Thymus (tissue), 14 donors: ENCODE measurements at places on chromosomes 2 and 18. TPM values are rescaled to one million over a fixed set of nuclear protein-coding genes. Genes with fewer than 3 reads are reported as not detected.

ERMN gene
- 0.71 TPM for total RNA-seq

EPAS1 gene
- 3.1 TPM for total RNA-seq

TMEM178A gene
- 0.66 TPM for total RNA-seq

NTSR2 gene
- not detected for total RNA-seq

CEBPZOS gene
- 23.2 TPM for total RNA-seq

HOXD3 gene
- total RNA-seq = 0.28 TPM

CMPK2 gene
- total RNA-seq = 27.2 TPM

DNA sequence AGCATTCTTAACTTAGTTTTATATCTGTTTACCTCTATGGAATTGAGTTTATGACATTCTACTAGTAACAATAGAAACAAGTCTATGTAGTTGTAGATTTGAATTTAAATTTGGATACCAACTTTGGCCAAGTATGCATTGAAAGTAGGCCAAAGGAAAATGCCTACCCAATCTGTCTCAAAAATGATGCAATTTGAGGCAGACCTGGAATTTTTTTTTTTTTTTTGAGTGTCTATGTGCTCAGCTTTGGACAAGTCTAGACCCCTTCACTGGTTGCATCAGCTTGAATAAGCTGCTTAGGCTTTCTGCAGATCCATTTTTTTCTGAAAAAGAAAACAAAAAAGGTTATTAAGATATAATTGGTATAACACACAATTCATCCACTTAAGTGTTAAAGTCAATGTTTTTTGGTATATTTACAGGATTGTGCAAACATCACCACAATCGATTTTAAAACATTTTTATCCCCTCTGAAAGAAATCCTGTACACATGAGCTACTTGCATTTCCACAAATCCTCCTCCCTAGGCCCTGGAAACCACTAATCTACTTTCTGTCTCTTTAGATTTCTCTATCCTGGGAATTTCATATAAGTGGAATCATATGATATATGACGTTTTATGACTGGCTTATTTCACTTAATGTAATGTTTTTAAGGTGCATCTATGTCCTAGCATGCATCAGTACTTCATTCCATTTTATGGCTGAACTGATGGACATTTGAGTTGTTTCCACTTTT is 185.1 kb upstream of the CCDC68 start:
- H3K27ac ChIP-seq = no peak overlapping the region
- no peak overlapping the region for H3K4me3 ChIP-seq
- H3K4me1 ChIP-seq = no peaks in the 10 kb centered on the region
- no peaks in the 10 kb centered on the region for H3K36me3 ChIP-seq

DNA sequence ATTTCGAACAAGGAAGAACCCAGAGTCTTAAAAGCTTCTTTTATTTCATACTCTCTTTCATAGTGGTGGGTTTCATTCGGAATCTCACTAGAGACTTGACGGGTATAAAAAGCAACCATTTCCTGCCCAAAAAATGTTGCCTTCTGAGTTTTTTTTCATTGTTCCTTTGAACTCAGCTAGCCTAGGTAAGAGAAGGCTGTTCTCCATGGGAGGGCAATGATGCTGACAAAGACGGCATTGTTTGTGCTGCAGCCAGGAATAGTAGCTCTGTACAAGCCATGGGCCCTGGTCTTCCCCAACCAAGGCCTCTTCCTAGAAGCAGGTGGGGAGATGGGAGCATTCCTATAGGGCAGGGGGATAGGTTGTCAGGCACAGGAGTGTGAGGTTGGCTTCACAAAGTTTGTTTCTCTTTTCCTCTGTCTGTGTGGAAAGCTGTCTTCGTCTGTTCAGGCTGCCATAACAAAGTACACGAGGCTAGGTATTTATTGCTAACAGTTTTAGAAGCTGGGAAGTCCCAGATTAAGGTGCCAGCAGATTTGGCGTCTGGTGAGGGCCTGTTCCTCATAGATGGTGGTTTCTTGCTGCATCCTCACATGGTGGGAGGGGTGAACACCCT is 405.1 kb downstream of the NBAS start:
- H3K4me1 ChIP-seq = peaks cover 29% of the 10 kb centered on the region
- H3K4me3 ChIP-seq = no peak overlapping the region
- H3K27me3 ChIP-seq = no peaks in the 10 kb centered on the region
- no peaks in the 10 kb centered on the region for H3K36me3 ChIP-seq

DNA sequence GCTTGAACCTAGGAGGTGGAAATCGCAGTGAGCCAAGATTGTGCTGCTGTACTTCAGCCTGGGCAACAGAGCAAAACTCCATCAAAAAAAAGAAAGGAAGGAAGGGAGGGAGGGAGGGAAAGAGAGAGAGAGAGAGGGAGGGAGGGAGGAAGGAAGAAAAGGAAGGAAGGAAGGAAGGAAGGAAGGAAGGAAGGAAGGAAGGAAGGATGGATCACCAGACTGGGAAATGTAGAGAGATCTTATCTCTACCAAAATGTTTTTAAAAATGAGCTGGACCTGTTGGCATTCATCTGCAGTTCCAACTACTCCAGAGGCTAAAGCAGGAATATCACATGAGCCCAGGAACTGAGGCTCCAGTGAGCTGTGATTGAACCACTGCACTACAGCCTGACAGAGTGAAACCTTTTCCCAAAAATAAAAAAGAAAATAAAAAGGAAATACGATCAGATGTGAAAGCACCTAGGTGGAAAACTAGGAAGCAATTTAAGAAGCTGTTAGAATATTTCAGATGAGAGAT is 239.4 kb downstream of the CDH7 start:
- no peaks in the 10 kb centered on the region for H3K27me3 ChIP-seq
- H3K4me3 ChIP-seq = no peak overlapping the region
- no peaks in the 10 kb centered on the region for H3K36me3 ChIP-seq
- no peak for DNase-seq
- no peaks in the 10 kb centered on the region for H3K4me1 ChIP-seq

- H3K36me3 ChIP-seq = peaks cover 2% of the 10 kb centered on the region
- H3K27ac ChIP-seq = peak overlapping the region; percentile 85
- H3K4me3 ChIP-seq = peak overlapping the region; percentile 89
- no peak for DNase-seq
- H3K4me1 ChIP-seq = peaks cover 11% of the 10 kb centered on the region
Observed at GRCh38 chr2:196167666-196168065, 3.7 kb downstream of the STK17B start.

GRCh38 chr2:209663139-209663538 is 108.5 kb upstream of the UNC80 start:
- H3K27ac ChIP-seq = no peak overlapping the region
- H3K4me1 ChIP-seq = no peaks in the 10 kb centered on the region
- DNase-seq = no peak
- no peak overlapping the region for H3K4me3 ChIP-seq
- no peaks in the 10 kb centered on the region for H3K36me3 ChIP-seq

GRCh38 chr2:7904319-7904718 is 777.5 kb upstream of the ID2 start:
- H3K4me1 ChIP-seq = peaks cover 7% of the 10 kb centered on the region
- no peaks in the 10 kb centered on the region for H3K27me3 ChIP-seq
- no peaks in the 10 kb centered on the region for H3K36me3 ChIP-seq
- no peak overlapping the region for H3K27ac ChIP-seq

GRCh38 chr18:31112804-31113203 is 10.6 kb upstream of the DSC2 start:
- no peak overlapping the region for H3K4me3 ChIP-seq
- H3K4me1 ChIP-seq = no peaks in the 10 kb centered on the region
- H3K36me3 ChIP-seq = no peaks in the 10 kb centered on the region
- DNase-seq = no peak
- no peak overlapping the region for H3K27ac ChIP-seq

GRCh38 chr2:38224821-38225437 is 149.0 kb upstream of the CYP1B1 start:
- no peak for DNase-seq
- H3K27me3 ChIP-seq = no peaks in the 10 kb centered on the region
- H3K27ac ChIP-seq = no peak overlapping the region
- H3K4me3 ChIP-seq = no peak overlapping the region
- no peaks in the 10 kb centered on the region for H3K36me3 ChIP-seq

GRCh38 chr18:62611453-62612288 is 88.8 kb downstream of the ZCCHC2 start:
- H3K4me1 ChIP-seq = no peaks in the 10 kb centered on the region
- no peaks in the 10 kb centered on the region for H3K27me3 ChIP-seq
- H3K4me3 ChIP-seq = no peak overlapping the region
- DNase-seq = no peak
- no peak overlapping the region for H3K27ac ChIP-seq

GRCh38 chr2:108423502-108424251 is 25.3 kb upstream of the GCC2 start:
- no peaks in the 10 kb centered on the region for H3K27me3 ChIP-seq
- no peak overlapping the region for H3K4me3 ChIP-seq
- H3K4me1 ChIP-seq = no peaks in the 10 kb centered on the region

- H3K4me3 ChIP-seq = no peak overlapping the region
- H3K27me3 ChIP-seq = no peaks in the 10 kb centered on the region
- peaks cover 17% of the 10 kb centered on the region for H3K4me1 ChIP-seq
Observed at GRCh38 chr18:62521082-62521481, 1.7 kb upstream of the ZCCHC2 start.

DNA sequence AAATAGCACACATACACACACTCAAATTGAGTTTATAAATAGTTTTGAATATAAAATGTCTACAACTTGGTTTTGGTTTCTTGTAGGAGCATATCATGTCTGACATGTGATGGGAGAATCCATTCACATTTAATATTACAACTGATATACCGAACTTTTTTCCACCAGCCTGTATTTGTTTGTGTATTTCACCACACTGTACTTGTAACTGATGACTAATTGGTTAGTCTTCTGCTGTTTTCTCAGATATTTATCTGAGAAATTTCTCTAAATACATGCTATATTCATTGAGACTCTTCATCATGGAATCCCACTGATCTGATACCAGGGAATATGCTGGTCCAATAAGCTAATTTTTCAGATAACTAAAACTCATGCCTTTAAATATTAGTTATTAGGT is 56.3 kb upstream of the UBXN4 start:
- H3K27me3 ChIP-seq = no peaks in the 10 kb centered on the region
- H3K4me1 ChIP-seq = peaks cover 2% of the 10 kb centered on the region
- no peak overlapping the region for H3K4me3 ChIP-seq

DNA sequence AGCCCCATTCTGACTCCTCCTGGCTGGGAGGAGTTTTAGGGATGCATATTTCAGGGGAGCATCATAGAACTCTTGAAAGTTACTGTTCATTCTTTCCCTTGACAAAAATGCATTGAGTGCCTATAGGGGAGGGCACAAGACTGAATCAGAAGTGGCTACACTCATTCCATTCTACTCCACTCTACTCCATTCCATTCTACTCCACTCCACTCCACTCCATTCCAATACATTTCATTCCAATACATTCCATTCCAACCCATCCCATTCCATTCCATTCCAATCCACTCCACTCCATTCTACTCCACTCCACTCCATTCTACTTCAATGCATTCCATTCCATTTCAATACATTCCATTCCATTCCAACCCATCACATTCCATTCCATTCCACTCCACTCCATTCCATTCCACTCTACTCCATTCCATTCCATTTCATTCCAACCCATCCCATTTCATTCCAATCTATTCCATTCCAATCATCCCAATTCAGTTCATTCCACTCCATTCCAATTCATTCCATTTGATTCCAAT is 110.8 kb downstream of the LOXHD1 start:
- no peaks in the 10 kb centered on the region for H3K4me1 ChIP-seq
- no peaks in the 10 kb centered on the region for H3K27me3 ChIP-seq
- H3K36me3 ChIP-seq = no peaks in the 10 kb centered on the region
- H3K27ac ChIP-seq = no peak overlapping the region

DNA sequence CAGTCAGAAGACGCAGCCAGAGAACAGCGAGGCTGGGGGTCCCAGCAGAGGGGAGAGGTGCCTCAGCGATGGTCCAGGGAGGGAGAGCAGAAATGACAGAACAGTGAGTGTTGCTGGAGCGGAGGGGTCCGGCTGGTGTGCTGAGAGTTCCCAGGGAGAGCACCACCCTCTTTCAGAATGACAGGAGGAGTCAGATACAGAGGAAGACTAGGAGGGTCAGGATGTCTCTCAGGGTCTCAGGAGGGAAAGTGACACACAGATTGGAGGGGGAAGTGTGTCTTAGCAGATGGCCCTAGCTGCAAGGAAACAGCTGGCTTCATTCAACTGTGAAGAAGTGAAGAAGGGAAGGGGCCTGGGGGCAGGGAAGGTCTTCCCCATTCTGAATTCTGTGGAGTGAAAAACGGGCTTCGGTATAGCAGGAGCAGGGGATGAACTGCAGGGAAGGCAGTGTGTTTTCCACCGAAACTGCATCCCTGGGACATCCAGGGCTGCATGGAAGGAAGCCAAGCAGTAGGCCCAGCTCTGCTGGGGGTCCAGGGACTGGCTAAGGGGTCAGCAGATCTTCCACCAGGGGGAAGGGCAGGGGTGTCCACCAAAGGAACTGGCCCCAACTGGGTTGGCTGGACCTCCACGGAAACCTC is 90.0 kb upstream of the OTOS start:
- H3K27ac ChIP-seq = no peak overlapping the region
- H3K4me3 ChIP-seq = no peak overlapping the region
- H3K36me3 ChIP-seq = no peaks in the 10 kb centered on the region
- H3K27me3 ChIP-seq = no peaks in the 10 kb centered on the region
- DNase-seq = no peak

- no peaks in the 10 kb centered on the region for H3K27me3 ChIP-seq
- no peak overlapping the region for H3K27ac ChIP-seq
- no peaks in the 10 kb centered on the region for H3K36me3 ChIP-seq
Observed at GRCh38 chr2:191957996-191958860, 111.3 kb upstream of the CAVIN2 start.

GRCh38 chr2:199554026-199554425 is 96.3 kb upstream of the SATB2 start:
- H3K36me3 ChIP-seq = no peaks in the 10 kb centered on the region
- no peak overlapping the region for H3K4me3 ChIP-seq
- no peaks in the 10 kb centered on the region for H3K27me3 ChIP-seq
- DNase-seq = no peak
- H3K4me1 ChIP-seq = no peaks in the 10 kb centered on the region

DNA sequence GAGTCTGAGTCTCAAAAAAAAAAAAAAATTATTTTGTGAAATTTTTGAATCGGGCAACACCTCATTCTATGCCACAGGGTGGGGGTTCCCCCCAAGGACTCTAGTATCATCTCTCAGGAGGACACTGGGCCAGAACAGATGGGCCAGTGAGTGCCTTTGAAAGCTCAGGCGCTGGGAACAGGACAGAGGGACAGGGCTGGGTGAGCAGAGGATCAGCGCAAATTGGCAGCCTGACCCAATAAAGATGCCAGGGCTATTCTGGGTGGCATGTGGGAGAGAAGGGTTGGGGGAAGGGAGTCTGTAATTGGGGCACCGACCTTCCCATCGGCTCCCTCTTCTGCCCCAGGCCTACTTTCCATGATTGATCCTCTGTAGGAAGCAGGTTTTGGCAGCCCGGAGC is 44.0 kb downstream of the KIF3C start:
- no peaks in the 10 kb centered on the region for H3K27me3 ChIP-seq
- H3K4me1 ChIP-seq = no peaks in the 10 kb centered on the region
- DNase-seq = no peak

DNA sequence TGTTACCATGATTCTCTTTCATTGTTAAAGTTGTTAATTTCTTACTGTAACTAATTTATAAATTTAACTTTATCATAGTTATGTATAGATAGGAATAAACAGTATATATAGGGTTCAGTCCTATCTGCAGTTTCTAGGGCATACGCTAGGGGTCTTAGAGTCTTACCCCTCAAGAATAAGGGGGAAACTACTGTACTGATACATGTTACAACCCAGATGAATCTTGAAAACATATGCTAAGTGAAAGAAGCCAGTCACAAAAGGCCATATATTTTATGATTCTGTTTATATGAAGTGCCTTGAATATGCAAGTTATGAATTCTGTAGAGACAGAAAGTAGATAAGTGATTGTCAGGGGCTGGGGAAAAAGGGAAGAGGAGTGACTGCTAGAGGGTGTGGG is 52.4 kb downstream of the RTN4 start:
- H3K4me3 ChIP-seq = no peak overlapping the region
- DNase-seq = no peak
- peaks cover 2% of the 10 kb centered on the region for H3K4me1 ChIP-seq
- no peaks in the 10 kb centered on the region for H3K36me3 ChIP-seq
- H3K27ac ChIP-seq = no peak overlapping the region

GRCh38 chr2:10837298-10838266 is 25.0 kb upstream of the PDIA6 start:
- H3K4me3 ChIP-seq = no peak overlapping the region
- DNase-seq = no peak
